Left hindlimb (tissue), 1 donor: ENCODE measurements at places on chromosomes 7 and 10.

DNA sequence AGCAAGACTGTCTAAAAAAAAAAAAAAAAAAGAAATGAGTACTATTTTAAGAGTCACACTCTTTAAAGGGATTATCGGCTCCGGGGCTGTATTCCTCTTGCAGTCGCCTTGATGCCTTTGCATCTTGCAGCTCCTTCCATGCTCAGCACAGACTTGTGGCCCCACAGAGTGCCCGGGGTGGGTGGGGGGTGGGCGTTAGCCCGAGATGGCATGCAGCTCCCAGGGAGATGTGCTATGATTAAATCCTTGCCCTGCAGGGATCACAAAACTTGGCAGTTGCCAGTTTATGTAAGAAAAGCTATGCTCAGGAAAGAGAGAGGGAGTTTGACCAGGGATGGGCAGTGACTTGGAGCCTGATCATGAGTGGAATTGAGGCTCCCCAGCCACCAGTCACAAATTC lies 81.9 kb downstream of the CCDC3 start:
- DNase-seq = no peak

DNA sequence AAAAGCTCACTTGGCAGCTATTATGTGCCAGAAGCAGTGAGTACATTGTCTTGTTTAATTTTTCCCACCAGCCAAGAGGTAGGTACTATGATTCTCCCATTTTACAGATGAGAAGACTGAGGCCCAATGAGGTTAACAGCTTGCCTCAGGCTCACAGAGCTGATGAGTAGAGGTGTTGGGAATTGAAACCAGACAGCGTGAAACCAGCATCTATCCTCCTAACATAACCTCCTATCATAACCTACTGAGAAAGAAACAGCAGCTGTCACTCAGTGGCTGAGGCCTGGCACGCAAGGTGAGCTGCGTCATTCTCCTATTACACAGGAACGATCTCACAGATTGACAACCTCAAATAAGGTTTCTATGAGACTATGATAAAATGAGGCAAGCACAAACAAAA lies 6.2 kb downstream of the PYROXD2 start:
- DNase-seq = no peak

DNA sequence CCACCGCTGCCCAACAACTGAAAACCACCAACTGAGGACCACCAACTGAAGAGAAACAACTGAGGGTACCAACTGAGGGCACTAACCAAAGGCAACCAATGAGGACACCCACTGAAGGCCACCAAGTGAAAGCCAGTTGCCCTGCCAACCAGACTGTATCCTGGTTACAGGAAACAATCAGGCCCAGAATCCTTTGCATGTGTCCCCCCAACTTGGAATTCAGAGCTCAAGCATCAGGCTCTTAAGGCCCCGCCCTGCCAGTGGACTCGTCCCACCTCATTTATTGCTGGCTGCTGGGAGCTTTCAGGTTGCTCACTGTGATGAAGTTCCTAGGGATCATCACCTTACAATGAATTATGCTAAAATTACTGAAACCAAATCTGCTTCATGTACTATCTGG lies 76.6 kb upstream of the ABI1 start:
- no peak for DNase-seq

DNA sequence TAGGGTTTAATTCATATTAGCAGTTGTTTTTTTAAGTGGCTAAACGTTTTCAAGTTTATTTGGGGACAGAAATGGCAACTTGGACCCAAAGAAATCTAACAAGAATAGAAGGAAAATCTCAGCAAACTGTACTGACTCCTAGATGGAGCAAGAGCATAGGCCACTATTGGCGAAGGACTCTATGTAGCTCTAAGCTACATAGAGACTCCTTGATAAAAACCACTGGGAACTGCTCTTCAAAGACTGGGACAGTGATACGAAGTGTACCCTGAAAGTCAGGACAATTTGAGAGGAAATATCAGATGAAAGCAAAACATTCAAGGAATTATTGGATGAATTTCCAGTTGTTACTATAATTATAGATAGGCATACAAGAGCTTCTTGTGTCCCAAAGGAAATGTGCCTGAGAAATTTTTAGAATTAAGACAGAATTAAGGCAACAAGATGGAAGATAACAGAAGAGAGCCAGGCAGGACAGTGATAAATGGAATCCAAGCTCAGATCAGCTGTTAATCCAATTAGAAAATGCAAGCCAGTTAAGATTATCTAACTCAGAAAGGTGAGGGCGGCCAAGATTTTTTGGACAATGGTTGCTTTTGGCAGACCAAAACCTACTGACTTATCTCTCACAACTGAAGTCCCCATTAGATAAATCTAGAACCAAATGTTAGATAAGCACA lies 103.7 kb upstream of the IFRD1 start:
- DNase-seq = no peak

DNA sequence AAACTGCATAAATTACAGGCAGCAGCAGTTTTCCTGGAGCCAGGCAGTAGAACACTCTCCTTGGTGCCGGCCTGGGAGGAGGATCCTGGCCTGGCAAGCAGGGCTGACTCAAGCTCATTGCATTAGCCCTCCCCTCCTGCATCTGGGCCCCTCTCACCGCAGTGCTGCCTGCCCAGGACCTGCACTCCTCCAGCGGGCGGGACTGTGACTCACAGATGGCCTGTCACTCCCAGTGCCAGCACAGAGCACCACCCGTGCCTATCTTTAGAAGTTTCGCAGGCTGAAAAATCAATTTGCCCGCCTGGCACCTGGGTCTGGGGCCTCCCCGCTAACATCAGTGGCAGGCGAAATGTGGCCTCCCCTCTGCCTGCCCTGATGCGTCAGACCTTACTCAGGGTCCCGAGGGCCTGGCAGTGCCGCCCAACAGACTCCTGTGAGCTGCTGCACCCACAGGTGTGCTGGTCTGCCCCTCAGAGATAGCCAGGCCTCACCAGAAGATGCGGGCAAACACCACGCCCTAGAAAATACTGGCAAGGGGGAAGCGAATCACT lies 123.8 kb downstream of the KCNMA1 start:
- DNase-seq = peak; percentile 86

DNA sequence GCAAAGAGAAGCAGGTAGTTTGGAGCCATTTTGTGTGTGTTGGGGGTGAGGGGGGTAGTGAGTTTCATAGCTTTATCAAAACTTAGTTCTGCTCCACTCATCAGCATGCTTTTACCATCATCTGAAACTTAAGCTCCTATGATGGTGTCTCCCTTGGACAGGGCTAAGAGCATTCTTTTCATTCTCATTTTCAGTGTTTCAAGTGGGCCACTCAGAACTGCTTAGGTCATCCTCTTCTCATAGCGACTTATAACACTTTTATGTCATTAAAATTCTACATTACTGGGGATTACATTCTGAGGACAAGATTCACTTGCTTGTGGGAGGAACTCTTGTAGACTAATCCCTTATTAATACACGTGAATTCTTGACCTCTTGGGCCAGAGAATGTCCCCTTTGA lies 649.4 kb downstream of the SUGCT start:
- DNase-seq = no peak

GRCh38 chr7:24503506-24503905 lies 69.7 kb upstream of the PALS2 start:
- DNase-seq = no peak

GRCh38 chr7:157707983-157708918 lies 371.4 kb downstream of the DNAJB6 start:
- no peak for DNase-seq

- no peak for DNase-seq
These were observed 296.1 kb upstream of the SEMA3A start for GRCh38 chr7:84490661-84491060.

DNA sequence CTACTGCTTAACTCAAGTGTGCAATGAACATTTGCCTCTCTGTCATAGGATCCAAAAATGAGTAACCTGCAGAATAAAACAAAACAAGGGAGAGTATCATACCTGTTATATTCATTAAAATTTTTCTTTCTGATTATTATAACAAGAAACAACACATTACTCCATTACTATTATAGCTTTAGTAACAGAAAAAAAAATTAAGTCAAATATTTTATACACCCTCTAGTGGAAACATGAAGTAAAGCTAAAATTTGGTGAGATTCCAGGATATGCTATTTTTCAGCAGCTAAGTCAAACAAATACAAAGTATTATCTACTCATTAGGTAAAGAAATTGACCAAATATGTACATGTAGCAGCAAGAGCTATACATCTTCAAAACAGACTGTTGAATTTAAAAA lies 56.3 kb downstream of the PDZD8 start:
- no peak for DNase-seq

- DNase-seq = no peak
These were observed 6.9 kb upstream of the SH2D4B start for GRCh38 chr10:80530816-80531215.

- no peak for DNase-seq
These were observed 21.9 kb upstream of the TBRG4 start for GRCh38 chr7:45133352-45133751.

GRCh38 chr7:6889252-6889812 lies 63.3 kb upstream of the CCZ1B start:
- no peak for DNase-seq

DNA sequence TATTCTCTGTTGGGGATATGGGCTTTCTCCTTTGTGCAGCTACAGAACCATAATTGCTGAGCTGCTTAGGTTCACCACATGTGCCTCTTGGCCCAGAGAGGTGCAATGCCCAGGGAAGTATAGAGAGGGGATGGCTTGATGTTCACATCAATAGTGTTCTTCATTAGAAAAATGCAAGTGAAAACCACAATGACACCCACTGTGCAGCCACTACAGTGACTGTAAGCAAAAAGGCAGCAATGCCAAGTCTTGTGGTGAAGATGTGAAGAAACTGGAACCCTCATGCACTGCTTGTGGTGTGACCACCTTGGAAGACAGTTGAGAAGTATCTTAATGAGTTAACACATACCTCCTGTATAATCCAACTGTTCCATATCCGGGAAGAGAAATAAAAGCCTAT lies 318.9 kb upstream of the ZMIZ1 start:
- no peak for DNase-seq

- no peak for DNase-seq
These were observed 2.1 kb upstream of the C10orf71 start for GRCh38 chr10:49296836-49297235.

DNA sequence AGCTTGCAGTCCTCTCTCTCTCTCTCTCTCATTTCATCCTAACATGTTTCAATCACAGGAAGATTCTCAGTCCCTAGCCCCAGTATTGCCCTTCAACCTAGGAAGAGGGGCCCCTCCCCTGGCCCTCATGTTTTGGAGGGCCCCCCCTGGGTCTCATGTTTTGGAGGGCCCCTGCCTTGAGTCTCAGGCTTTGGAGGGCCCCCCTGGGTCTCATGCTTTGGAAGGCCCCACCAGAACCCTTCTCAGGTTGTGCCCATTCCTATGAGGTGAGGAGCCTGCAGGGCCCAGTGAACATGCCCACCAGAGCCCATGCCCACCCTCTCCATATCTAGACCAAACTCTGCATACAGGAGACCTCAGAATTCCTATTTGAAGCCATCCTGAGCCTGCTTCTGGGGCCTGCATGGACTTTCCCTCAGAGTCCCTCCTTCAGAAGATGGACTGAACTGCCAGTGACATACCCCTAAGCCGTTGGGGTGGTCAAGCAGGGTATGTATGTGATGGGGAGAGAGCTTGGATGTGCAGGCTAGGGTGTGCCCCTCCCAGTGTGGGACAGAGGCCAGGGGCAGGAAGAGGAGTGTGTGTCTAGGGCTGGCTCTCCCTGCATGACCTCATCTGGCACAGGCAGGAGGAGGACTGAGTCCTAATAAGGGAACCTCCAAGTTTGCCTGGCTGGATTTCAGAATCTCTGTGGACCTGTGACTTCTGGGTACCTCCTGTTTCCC lies 8.1 kb upstream of the VDAC2 start:
- no peak for DNase-seq

- DNase-seq = no peak
These were observed 29.9 kb downstream of the PPP2R2D start for GRCh38 chr10:131930586-131931330.

DNA sequence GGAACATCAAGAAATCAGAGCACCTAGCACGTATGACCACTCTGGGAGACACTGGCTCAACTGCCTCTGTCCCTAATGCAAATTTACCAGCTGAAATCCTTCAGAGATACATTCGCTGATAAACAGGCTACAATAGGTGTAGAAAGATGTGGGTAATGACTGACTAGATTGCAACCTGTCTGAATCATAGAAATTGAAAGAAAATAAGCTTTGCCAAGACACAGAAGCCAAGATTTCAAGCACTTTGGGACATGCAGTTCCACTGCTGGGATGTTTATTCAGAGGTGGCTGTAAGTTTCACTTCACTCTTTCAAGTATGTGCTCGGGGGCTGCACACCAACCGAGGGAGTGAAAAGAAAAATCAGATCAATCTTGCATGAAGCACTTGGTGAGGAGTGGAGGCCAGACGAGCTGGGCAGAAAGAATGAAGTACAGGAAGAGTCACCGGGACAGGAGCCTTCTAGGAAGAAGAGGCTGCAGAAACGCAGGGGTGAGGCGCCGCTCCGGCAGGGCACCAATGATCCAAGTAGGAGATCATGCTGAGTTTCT lies 276.7 kb downstream of the PARD3 start:
- no peak for DNase-seq

DNA sequence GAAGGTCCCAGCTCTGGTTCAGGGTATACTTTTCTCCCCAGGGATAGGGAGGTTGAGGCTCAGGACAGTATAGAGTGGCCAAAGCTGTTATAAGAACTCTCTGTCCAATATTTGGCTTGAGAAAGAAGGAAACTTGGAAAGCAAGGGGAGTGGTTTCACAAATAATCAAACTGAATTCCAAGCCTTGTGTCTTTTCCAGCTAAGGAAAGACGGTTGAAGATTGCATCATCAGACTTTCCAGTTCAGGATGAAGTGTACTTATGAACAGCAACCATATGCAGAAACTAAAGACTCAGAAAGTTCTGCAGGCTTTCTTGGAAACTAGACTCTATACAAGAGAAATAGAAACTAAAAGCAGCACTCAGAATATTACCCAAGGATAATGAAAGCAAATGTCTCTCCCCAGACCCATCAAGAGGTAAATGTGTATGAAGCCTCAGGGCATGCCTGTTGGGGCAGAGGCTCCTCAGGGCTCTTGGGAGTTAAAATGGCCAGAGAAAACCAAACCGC lies 46.4 kb downstream of the RAMP3 start:
- no peak for DNase-seq

GRCh38 chr7:141463986-141464385 lies 87.2 kb upstream of the AGK start:
- DNase-seq = no peak
